ENCODE measurements at places on chromosomes 11 and 22. TPM values are rescaled to one million over a fixed set of nuclear protein-coding genes. Genes with fewer than 3 reads are reported as not detected.

GRCh38 chr11:86873573-86874083, 73.3 kb downstream of the PRSS23 start:
- H3K27me3 ChIP-seq = peaks cover 15% of the 10 kb centered on the region
- DNase-seq = no peak
- no peak overlapping the region for H3K27ac ChIP-seq
- H3K36me3 ChIP-seq = no peaks in the 10 kb centered on the region
- no peak overlapping the region for H3K4me3 ChIP-seq

GRCh38 chr22:40641269-40641668, 4.8 kb upstream of the MRTFA start:
- peaks cover 11% of the 10 kb centered on the region for H3K4me1 ChIP-seq
- no peak overlapping the region for H3K27ac ChIP-seq
- DNase-seq = no peak
- H3K36me3 ChIP-seq = no peaks in the 10 kb centered on the region
- no peaks in the 10 kb centered on the region for H3K27me3 ChIP-seq

- no peak overlapping the region for H3K4me3 ChIP-seq
- no peaks in the 10 kb centered on the region for H3K4me1 ChIP-seq
- no peak for DNase-seq
Observed at GRCh38 chr11:66360406-66361073, 11.0 kb downstream of the SLC29A2 start.

GRCh38 chr11:57309106-57310059, 15.4 kb downstream of the TNKS1BP1 start:
- peak overlapping the region; percentile 76 for H3K27ac ChIP-seq
- peaks cover 2% of the 10 kb centered on the region for H3K36me3 ChIP-seq
- H3K4me1 ChIP-seq = peaks cover 19% of the 10 kb centered on the region
- no peaks in the 10 kb centered on the region for H3K27me3 ChIP-seq
- no peak overlapping the region for H3K4me3 ChIP-seq
- DNase-seq = no peak

DNA sequence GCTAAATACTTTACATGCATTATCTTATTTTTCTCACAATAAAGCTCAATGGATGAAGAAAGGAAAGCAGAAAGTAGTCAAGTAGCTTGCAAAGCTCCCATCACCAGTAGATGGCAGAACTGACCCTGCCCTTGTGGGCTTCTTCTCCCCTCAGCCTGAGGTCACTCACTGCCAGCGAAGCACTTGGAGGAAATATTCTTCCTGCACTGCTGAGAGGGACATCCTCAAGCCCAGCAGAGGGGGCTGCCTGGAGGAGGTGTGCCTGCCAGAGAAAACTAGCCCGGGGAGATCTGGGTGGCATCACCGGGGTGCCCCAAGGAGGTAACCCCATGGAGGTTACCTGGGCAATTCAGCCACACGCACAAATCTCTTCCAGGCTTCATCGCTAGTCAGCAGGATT, 6.6 kb downstream of the APOL4 start:
- H3K27me3 ChIP-seq = peaks cover 6% of the 10 kb centered on the region
- no peak overlapping the region for H3K27ac ChIP-seq
- H3K36me3 ChIP-seq = no peaks in the 10 kb centered on the region
- peak; percentile 61 for DNase-seq
- H3K4me1 ChIP-seq = peaks cover 30% of the 10 kb centered on the region
- H3K4me3 ChIP-seq = no peak overlapping the region

DNA sequence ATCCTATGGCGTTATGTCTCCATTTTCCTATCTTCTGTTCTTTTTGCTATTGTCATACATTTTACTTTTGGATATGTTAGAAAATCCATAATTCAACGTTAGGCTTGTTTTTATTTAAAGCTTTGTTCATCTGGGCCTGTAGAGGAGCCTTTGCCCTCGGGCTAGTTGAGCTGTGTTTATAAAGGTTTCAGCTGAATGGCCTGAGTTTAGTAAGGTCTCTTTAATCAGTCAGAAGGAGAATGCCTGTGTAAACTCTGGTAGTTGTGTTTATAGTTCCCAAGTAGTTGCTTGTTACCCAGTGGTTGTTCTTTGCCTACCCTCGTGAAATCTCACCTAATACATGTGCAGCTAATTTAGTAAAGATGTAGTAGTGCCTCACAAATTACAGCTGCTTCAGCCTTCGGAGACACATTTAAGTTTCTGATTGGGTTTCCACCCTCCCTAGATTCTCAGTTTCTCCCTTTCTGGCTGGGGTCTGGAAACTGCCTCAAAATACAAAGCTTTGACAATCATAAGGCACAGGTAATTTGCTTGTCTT, 33.1 kb downstream of the MTMR3 start:
- H3K4me1 ChIP-seq = no peaks in the 10 kb centered on the region
- H3K27me3 ChIP-seq = no peaks in the 10 kb centered on the region
- H3K36me3 ChIP-seq = no peaks in the 10 kb centered on the region

- peaks cover 30% of the 10 kb centered on the region for H3K36me3 ChIP-seq
- no peak overlapping the region for H3K4me3 ChIP-seq
- peaks cover 5% of the 10 kb centered on the region for H3K4me1 ChIP-seq
Observed at GRCh38 chr22:40408718-40409612, 38.6 kb downstream of the SGSM3 start.

DNA sequence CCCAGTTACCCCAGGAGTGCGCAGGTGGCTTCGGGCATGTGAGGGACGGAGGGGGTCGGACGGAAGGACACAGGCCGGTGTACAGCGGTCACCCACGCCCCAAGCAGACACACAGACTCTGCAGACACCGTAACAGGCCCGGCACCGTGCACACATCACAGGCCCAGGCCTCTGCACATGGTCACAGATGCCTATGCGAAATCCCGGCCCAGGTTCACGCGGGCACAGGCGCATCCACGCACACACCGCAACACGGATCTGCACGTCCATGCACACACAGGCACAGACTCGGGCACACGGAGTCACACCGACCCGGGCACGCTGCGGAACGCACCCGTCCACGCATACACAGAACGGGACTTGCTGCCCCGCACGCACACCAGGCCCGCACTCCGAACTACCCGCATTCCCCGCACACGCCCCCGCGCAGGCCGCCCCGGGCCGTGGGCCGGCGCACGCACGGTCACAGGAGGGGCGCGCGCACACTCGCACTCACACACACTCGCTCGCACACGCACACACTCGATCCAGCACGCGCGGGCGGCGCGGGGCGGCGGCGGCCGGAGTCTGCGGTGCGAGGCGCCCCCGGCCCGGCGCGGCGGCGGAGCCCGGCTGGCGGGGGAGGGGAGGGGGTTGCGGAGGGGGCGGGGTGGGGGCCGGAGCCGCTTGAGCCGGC, at the start of gene MGAT3:
Gene MGAT3 (plus strand): TSS at position 491 of the 676 bp plus-strand sequence. CDS start 30,336 bp downstream, outside the sequence.
- peaks cover 31% of the 10 kb centered on the region for H3K4me1 ChIP-seq
- H3K36me3 ChIP-seq = peaks cover 31% of the 10 kb centered on the region
- H3K27ac ChIP-seq = no peak within 1 kb of the TSS
- DNase-seq = no peak

DNA sequence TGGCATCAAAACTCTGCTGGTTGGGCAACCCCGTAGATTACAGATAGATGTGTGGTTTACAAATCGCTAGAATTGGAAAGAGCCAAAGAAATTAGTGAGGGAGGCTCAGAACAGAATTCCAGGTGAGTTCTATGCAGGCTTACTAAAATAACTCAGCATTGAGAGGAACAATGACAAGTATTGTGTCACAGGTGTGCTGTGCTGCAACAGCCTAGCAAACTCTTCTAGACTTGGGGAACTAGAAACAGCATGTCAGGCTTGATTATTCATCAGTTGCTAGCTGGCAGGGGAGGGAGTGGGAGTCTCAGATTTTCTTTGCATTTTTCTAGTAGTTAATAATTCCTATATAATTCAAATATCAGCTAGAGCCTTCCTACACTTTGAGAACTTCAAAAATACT, 26.3 kb upstream of the RASD2 start:
- H3K36me3 ChIP-seq = no peaks in the 10 kb centered on the region
- H3K4me1 ChIP-seq = no peaks in the 10 kb centered on the region
- no peak for DNase-seq
- no peak overlapping the region for H3K4me3 ChIP-seq
- H3K27ac ChIP-seq = no peak overlapping the region

GRCh38 chr22:31244046-31244942, 32.2 kb downstream of the LIMK2 start:
- no peak overlapping the region for H3K4me3 ChIP-seq
- H3K4me1 ChIP-seq = peaks cover 49% of the 10 kb centered on the region
- peaks cover 16% of the 10 kb centered on the region for H3K36me3 ChIP-seq
- H3K27ac ChIP-seq = peak overlapping the region; percentile 60
- no peak for DNase-seq

GRCh38 chr11:58726737-58727414, 4.9 kb downstream of the GLYAT start:
- no peaks in the 10 kb centered on the region for H3K27me3 ChIP-seq
- peaks cover 17% of the 10 kb centered on the region for H3K4me1 ChIP-seq
- H3K4me3 ChIP-seq = no peak overlapping the region
- DNase-seq = no peak
- H3K36me3 ChIP-seq = peaks cover 1% of the 10 kb centered on the region

GRCh38 chr11:8321876-8322275, 58.2 kb upstream of the LMO1 start:
- H3K4me1 ChIP-seq = no peaks in the 10 kb centered on the region
- DNase-seq = no peak
- H3K27ac ChIP-seq = no peak overlapping the region
- H3K27me3 ChIP-seq = peaks cover 2% of the 10 kb centered on the region
- no peaks in the 10 kb centered on the region for H3K36me3 ChIP-seq
- no peak overlapping the region for H3K4me3 ChIP-seq

- peaks cover 72% of the 10 kb centered on the region for H3K27me3 ChIP-seq
- peaks cover 25% of the 10 kb centered on the region for H3K4me1 ChIP-seq
- no peak for DNase-seq
- peak overlapping the region; percentile 21 for H3K27ac ChIP-seq
- H3K4me3 ChIP-seq = peak overlapping the region; percentile 62
Observed at GRCh38 chr22:19759427-19760057, 1.0 kb upstream of the TBX1 start.

OR51B2 gene
- total RNA-seq = not detected

GLYAT gene
- total RNA-seq = not detected

KLHL35 gene
- 1.3 TPM for total RNA-seq

OR52E8 gene
- total RNA-seq = not detected

Data from activated CD4-positive, alpha-beta T cell treated with anti-CD3 and anti-CD28 coated beads, Interleukin-2, amount 10 ng/mL, durations not matched to agents 7 days and 5 days (primary cell).